RPMI7951 (cell line): ENCODE measurements at places on chromosomes 3 and 15. TPM values are rescaled to one million over a fixed set of nuclear protein-coding genes. Genes with fewer than 3 reads are reported as not detected.

The PRR20G gene
- total RNA-seq, result not detected in 2 replicates

The VILL gene
- 3.3 and 3.5 TPM in 2 replicates for total RNA-seq

The CCDC39 gene
- total RNA-seq, result not detected in 2 replicates

The GOLGA6L9 gene
- 1.9 TPM in 2 replicates for total RNA-seq

The IFRD2 gene
- total RNA-seq, result 97.9 and 116 TPM in 2 replicates

The GABRR3 gene
- not detected in 2 replicates for total RNA-seq

The ZPLD1 gene
- total RNA-seq, result 0.20 TPM in 1 of 2 replicates, not detected in the other

The CERS3 gene
- total RNA-seq, result not detected in 2 replicates

The SLC9C1 gene
- total RNA-seq, result not detected in 2 replicates

The LTK gene
- total RNA-seq, result 2.9 and 3.1 TPM in 2 replicates

DNA sequence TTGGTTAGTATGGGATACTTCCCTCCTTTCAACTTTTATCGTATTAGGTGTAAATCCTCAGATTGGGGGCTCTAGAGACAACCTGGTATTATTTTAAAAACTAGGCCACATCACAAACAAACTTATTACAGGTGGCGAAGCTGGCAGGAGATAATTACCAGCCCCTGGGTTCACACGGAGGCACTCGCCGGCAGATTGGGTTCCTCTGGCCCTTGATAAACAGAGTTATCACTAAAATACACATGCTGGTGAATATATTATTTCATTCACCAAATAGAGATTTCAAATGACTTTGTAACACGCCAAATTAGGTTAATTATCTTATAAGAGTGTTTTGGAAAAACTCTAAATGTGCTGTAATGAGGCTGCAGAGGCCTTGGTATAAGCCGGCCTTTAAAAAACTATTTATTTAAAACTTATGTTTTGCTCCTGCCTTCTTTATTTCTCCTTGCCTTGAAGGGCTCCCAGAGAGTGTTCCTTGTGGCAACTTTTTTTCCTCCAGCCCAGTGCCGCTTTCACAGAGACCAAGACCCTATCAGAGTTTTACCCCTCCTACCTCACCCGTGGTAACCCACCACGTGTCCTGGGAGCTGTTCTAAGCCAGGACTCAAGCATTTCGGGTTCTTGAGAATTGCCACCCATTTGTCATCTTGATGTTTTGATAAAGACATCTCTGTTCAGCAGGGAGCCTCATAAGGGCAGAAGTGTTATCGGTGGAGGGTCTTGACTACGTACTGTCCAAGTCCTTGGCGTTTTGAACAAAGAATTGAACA is 468.6 kb upstream of the CFAP20DC start:
- DNase-seq, result no peak

DNA sequence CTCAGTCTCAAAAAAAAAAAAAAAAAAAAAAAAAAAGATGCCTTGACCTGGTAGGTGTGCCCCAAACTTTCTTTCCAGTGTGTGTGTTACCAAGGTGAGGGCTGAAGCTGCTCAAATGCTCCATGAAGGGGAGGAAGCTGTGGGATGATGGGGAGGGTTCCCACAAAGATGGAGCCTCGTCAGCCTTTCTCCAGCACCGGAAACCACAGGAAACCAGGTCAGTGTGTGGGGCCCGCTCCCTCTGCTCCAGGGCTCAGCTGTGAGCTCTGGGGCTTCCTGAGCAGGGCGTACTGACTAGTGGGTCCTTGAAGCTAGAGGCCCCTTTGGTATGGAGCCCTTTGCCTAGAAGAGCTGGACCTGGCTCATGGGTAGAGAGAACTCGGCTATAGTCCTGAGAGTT is 681 bp upstream of the IL17RE start:
- no peak for DNase-seq

GRCh38 chr3:127170814-127171213 is 22.1 kb upstream of the PRR23E start:
- peak; percentile 82 for DNase-seq

- no peak for DNase-seq
Observed at GRCh38 chr3:60643831-60644230, 607.4 kb downstream of the FHIT start.

DNA sequence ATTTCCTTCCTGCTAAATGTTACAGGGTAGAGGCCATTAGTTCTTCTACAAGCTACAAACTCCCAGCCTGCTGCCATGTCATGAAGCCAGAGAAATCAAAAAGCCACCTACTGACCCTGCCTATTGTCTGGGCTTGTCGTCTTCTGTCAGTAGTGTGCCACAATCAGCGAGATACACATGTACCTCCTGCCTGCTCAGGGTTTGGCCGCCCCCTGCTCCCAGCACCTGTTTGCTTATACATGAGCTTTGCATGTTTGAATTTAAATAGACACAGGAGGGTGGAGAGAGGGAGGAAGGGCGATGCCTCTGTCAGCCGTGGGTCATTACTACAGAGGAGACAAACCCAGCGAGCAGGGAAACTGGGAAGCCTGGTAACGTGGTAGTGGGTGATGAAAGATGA is 106.1 kb downstream of the ROBO2 start:
- no peak for DNase-seq

DNA sequence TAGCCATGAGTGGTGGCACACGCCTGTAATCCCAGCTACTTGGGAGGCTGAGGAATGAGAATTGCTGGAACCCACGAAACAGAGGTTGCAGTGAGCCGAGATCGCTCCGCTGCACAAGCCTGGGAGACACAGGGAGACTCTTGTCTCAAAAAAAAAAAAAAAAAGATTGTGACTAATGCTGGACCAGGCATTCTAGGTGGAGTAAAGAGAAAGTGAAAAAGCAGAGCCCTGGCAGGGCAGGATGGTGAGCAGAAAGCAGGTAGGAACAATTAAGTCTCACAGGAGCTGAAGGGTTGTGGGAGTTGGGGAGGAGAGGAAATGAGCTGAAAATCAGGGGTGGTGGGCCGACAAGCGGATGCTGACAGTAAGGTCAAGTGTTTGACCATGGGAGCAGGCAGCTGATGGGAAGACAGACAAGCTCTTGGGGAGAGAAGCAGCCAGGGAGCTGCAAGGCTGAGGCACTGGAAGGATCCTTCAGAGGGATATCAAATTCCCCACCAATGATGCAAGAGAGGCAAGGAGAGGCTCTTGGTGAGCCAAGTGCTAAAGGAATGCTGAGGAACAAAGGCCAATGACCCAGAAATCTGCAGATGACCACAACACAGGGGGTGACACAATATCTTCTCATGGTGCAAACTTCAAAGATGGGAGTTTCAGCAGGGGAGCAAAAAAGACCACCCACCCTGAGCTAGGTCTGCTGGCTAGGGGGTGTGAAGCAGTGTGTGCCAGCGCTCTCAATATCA is 251.1 kb downstream of the ULK4 start:
- peak; percentile 80 for DNase-seq

DNA sequence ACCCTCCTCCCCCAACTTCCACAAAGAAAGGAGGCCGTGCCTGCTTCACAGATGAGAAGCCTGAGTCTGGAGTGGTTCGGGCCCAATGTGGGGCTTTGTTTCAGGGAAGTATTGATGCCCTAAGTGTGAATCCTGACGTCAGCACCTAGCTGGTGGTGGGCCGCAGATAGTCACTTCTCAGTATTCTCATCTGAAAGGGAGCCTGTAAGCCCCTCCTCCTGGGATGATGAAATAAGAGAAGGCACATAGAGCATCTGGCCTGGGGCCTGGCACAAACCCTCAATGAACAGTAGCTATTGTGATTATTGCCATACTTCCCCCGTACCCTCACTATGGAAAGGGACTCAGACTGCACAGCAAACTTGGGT is 24.8 kb downstream of the LINGO1 start:
- no peak for DNase-seq

DNA sequence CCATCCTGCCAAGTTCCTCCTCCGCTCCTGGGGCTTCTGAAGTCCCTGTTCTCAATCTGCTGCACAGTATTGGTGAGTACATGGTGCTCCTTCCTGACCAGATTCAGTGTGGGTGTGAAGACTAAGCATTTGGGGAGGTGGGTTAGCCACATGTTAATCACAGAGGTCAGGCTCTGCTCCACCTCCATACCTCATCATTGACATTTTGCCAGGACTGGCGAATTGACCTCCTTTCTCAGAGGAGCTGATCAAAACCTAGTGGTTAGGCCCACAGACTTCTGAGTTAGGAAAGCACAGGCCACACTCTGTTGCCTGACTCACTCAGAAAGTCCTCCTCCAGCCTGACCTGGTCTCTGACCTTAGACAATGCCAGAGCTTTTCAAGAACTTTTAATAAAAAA is 8.4 kb upstream of the RPS17 start:
- DNase-seq, result no peak

GRCh38 chr3:154967090-154967489 is 113.0 kb upstream of the MME start:
- peak; percentile 3 for DNase-seq

GRCh38 chr3:66395635-66396034 is 105.2 kb downstream of the LRIG1 start:
- no peak for DNase-seq

GRCh38 chr3:190001426-190001825 is 119.3 kb downstream of the P3H2 start:
- DNase-seq, result peak; percentile 46

DNA sequence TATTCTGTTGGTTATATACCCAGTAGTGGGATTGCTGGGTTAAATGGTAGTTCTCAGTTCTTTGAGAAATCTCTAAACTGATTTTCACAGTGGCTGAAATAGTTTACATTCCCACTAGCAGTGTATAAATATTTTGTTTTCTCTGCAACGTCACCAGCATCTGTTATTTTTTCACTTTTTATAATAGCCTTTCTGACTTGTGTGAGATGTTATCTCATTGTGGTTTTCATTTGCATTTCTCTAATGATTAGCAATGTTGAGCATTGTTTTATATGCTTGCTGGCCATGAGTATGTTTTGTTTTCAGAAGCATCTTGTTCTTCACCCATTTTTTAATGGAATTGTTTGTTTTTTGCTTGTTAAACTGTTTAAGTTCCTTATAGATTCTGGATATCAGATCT is 612.7 kb upstream of the SGO1 start:
- DNase-seq, result no peak
